Kidney (tissue), 22 donors: ENCODE measurements at places on chromosomes 2 and 18.

DNA sequence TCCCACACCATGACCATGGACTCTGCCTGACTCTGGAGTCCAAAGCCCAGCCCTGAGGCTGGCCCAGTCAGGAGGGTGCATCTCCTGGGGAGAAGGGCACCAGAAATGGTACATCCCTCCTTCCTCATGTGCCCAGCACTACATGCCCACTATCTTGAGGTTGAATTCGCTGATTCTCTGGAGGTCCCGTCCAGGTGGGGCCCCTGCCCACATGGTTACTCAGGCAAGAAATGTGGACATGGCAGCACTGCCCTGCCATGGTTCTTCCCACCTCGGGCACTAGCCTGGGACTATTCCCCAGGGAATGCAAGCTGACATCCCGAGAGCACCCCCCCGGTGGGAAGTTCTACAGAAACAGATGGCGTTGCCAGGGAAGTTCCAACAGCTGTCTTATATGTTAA, 15.3 kb upstream of the HES6 start:
- DNase-seq, result no peak

DNA sequence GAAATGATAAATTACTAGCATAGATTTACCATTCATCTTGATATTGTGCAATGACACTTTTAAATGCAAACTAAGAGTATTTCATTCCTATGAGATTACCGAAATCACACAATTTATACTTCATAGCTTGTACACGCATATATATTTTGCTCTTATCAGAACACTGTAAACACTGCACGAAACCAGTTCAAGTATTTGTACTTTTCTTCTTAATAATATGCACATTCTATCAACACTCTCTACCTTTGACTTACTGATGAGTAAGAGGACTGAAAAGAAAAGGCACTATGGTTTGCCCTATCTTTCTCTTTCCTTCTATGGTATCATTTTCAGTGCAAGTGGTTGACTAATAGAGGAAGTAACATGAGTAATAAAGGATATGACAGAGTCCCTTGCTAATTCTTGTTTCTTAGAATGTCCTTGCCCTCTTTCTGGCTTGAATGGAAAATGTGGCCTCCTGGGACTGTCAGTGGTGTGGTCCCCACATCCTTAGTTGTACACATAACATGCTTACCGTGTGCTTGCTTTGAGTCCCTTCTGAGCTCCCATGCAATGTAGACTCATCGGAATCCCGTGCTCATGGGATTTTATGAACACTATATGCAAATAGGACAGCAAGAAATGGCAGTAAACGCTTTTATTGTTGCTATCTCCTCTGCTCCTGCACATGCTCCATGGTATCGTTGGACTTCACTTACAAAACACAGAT, 363.5 kb upstream of the TNP1 start:
- DNase-seq, result no peak

DNA sequence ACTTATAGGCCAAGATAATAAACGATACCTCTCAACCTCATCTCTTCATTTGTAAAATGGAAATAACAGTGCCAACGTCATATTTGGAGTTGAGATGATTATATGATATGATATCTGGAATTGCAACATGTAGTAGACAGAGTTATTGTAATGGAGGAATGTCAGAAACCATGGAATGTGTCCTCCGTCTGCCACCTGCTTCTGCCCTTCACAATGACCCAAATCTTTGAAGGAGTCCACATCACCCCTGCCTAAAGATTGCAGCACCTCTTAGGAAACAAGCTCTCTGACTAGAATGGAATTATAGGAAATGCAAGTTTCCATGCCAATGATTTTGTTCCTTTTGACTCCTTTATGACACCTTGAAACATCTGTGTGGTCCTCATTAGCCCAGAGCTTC, 14.9 kb downstream of the NR4A2 start:
- no peak for DNase-seq

DNA sequence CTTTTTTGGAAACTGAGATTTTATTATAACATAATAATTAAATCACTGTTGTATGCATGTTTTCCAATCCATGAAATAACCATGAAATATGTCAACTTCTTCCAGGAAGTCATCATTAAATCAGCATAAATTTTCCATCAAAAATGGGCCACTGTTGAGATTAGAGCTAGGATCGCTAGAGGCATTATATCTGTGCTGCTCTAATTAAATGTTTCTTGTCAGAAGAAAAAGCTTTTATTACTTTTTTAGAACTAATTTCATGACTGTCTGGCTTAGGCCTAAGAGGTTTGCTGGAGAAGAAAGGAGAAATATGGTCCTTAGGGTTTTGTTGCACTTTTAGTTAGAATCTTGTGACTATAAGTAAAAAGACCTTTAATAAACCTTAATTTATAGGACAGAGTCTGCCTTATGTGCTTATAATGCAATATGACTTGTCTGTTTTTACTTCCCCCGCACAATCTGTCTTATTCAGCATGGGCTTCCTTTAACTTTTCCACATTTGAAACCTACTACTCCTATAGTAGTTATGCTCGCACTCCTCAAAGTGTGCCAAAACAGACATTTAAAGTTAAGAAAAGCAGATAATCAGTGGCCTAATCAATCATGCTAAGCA, 363.4 kb upstream of the GCFC2 start:
- no peak for DNase-seq

DNA sequence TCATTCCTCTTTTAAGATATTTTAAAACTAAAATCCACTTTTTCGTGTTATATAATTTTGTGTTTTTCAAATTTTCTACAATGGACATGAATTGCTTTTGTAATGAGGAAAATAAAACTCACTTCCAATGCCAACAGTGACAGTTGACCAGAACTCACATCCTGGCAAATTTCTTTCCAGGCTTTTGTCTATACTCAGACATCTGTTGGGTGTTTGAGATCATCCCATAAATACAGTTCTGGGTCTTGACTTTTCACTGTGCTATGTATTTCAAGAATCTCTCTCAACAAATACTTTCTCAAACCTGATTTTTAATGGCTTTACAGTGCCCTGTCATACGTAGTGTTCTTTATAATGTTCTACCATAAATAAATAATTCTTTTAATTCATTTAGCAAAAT, 57.6 kb downstream of the RPL37A start:
- no peak for DNase-seq

GRCh38 chr2:106010818-106011355, 183.2 kb downstream of the UXS1 start:
- DNase-seq, result no peak

DNA sequence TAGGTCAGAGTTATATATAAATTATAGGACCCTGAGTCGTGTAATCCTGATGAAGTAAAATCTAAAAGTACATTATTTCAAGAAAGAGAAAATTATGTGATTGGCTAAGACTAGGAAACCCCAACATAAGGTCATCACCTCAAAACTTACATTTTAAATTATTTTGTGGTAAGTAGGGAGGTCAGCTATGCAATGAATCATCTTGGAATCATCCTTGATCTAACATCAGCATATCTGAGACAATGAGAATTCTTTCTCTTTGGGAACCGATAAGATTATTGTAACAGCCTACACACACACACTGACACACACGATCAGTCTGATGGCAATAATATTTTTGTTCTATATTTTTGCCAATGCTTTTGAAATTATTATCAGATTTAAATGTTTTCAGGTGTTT, 904.8 kb upstream of the CHAC2 start:
- no peak for DNase-seq

DNA sequence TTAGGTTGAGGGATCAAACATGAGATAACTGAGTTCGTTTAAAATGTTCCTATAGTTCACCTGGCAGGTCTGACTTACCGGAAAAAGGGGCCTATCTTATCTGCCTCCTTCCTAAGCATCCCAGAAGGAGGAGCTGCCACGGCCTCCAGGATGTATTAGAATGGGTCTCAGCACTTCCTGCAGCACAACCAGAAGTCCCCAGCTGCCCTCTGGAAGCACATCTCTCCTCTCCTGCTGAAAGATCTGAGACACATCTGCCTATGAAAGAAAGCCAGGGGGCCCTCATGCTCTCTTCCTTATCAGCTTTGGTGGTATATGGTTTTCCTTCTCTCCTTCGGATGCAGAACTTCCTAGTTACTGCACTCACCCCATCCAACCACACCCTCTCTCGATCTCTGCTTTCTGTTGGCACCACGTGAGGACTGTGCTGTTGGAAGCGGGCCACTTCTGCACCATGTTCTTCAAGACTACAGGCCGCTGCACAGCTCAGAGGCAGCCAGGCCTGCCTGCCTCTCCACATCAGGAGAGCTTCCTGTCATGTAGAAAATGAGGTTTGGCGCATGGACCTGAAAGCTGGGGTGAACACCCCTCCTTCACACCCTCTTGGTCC, 6.5 kb downstream of the IGFBP5 start:
- DNase-seq, result no peak

- DNase-seq, result no peak
Observed at GRCh38 chr2:84849271-84849952, 31.5 kb downstream of the TRABD2A start.

DNA sequence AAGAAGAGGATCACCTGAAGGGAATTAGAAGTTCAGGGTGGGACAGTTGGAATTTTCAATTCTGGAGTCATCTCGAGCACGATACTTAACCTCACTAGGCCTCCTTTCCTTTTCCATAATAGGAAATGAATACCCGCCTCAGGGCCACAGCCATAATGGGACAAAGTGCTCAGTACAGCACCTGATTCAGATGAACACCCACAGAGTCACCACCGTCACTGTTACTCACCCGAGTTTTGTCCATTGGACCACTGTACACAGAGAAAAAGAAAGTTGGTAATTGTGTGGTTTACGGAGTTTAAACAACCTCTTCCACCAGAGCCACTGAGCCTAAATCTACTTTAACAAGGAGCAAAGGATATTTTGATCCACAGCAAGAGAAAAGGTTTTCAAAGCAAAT, 122.0 kb upstream of the NDUFV2 start:
- no peak for DNase-seq

- DNase-seq, result peak; percentile 72
Observed at GRCh38 chr18:10100941-10101701, 187.3 kb downstream of the VAPA start.

- DNase-seq, result no peak
Observed at GRCh38 chr18:62556397-62556796, 33.6 kb downstream of the ZCCHC2 start.

DNA sequence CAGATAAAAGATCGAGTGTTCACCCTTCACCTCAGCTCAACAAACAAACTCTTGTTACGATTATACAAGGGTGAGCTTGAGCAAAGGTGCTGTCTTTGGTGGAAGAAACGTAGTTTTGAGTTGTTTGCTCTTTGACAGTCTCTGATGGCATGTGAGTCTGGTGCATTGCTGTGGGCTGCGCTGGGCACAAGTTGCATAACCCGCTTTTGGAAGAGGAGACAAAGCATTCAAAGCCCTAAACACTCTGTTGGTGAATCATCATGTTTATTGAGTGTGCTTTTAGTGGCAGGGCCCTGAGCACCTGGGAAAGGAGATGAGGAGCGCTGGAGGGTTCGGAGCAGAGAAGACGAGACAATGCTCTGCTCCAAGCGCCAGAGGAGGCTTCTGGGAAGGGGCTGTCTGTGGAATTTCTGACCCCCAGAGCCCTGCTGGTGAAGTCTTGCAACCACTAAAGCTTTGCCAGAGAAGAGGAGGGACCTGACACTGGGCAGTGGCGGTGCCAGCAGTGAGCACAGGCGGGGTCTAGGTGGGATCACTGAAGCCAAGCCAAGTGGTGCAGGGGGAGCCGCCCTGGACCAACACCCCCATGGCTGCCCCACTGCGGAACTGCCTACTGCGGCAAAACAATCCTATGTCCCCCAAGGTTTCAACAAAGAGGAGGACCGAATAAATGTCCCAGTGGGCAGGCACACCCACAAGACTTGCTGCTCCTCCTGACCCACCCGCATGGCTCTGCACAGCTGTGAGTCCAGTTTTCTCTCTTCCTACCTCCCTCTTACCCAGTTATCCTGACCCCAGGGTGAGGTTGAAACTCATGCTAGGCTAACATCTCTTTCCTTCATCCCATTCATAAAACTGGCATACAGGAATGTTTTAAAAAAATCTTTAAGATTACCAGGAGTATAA, 64.0 kb downstream of the TNFRSF11A start:
- no peak for DNase-seq

DNA sequence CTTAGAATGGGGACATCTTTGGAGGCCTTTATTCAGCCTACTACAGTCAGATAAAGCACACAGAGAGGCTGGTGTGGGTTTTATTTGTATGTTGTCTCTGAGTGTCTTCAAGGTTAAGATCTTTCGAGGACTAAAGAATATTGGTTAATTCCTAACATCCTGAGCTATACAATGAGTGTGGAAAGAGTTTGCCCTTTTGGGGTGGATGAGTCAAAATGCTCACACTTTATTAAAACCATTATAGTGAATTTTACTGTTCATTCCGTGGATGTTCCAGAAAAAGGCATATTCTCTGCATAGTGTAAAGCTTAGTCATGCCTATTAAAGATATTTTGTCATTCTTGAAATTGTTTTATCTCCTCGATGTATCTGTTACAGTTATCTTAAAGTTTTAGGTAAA, 29.1 kb upstream of the SLC38A11 start:
- DNase-seq, result no peak

- DNase-seq, result no peak
Observed at GRCh38 chr2:240947607-240948006, 41.5 kb downstream of the CROCC2 start.

DNA sequence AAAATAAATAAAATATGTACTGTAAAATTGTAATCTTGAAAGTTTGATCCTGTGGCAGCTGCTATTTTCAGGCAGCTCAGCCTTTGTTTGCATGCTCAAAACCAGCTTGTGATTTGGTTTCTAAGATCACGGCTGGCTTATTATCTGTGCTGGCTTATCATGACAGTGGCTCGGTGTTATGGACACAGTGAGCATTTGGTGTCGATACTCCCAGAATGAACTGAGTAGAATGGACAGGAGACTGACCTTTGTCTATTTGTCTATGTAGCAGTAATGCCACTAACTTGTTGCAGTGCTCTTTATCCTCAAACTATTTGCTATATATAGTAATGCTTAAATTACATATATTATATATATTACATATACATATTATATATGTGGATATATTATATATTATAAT, 58.8 kb downstream of the NEDD4L start:
- DNase-seq, result no peak

DNA sequence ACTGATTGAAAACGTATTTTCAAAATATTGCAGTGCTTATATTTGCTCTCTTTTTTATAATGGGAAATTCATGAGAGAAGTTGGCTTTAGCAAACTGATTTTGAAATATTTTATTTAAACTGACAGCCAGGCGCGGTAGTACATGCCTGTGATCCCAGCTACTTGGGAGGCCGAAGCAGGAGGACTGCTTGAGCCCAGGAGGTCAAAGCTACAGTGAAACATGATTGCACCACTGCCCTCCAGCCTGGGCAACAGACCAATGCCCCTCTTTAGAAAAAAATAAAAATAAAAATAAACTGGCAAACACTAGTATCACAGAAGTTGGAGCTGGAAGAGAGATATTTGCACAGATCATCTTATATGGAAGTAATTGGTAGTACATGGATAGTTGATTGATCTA, 20.7 kb downstream of the ZBTB7C start:
- DNase-seq, result no peak

GRCh38 chr18:10518595-10519255, 7.1 kb upstream of the NAPG start:
- peak; percentile 89 for DNase-seq

- DNase-seq, result peak; percentile 71
Observed at GRCh38 chr2:144516981-144517865, 2.7 kb downstream of the ZEB2 start.

DNA sequence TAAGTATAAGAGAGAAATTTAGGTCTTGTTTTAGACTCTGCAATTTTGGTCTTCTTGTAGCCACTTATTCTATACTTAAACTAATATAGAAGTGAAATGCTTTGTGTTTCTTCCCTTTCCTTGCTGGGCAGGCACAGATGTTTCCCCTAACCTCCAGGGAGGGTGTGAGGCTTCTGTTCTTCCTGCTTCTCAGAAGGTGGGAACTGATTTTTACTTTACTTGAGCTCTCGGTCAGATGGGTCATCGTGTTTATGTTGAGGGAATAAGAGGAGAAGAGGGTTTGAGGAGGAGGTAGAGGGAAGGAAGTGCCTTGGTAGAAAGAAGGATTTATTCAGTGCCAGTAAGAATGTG, 92.5 kb upstream of the CXCR4 start:
- DNase-seq, result no peak
